ENCODE measurements at places on chromosomes 11 and 22.

- H3K27ac ChIP-seq, result no peak overlapping the region
- H3K27me3 ChIP-seq, result no peaks in the 10 kb centered on the region
- H3K4me1 ChIP-seq, result no peaks in the 10 kb centered on the region
- no peak overlapping the region for H3K4me3 ChIP-seq
- peaks cover 13% of the 10 kb centered on the region for H3K36me3 ChIP-seq
Measured at GRCh38 chr22:17893900-17894535, 119.7 kb upstream of the BID start.

- H3K4me3 ChIP-seq, result no peak overlapping the region
- H3K27ac ChIP-seq, result peak overlapping the region; percentile 67
- H3K36me3 ChIP-seq, result peaks cover 18% of the 10 kb centered on the region
- H3K27me3 ChIP-seq, result no peaks in the 10 kb centered on the region
Measured at GRCh38 chr11:118618115-118618990, 10.9 kb downstream of the PHLDB1 start.

GRCh38 chr11:67391304-67392182, at the start of gene RAD9A:
Gene RAD9A (plus strand): TSS chr11:67391986. CDS start chr11:67392045, 59 bp downstream.
- peak; percentile 98 for DNase-seq
- no peaks in the 10 kb centered on the region for H3K27me3 ChIP-seq
- peak within 1 kb of the TSS; percentile 87 for H3K27ac ChIP-seq
- peak within 1 kb of the TSS; percentile 79 for H3K4me3 ChIP-seq

- DNase-seq, result peak; percentile 69
- H3K36me3 ChIP-seq, result no peaks in the 10 kb centered on the region
- H3K27ac ChIP-seq, result peak overlapping the region; percentile 74
- H3K4me3 ChIP-seq, result no peak overlapping the region
Measured at GRCh38 chr11:15800111-15800800, 556.1 kb downstream of the SOX6 start.

- H3K36me3 ChIP-seq, result no peaks in the 10 kb centered on the region
- peak overlapping the region; percentile 57 for H3K4me3 ChIP-seq
- H3K27me3 ChIP-seq, result peaks cover 5% of the 10 kb centered on the region
- peaks cover 14% of the 10 kb centered on the region for H3K4me1 ChIP-seq
- no peak for DNase-seq
- H3K27ac ChIP-seq, result peak overlapping the region; percentile 47
Measured at GRCh38 chr11:61916737-61917333, 531 bp downstream of the RAB3IL1 start.
